ENCODE measurements at places on chromosomes 1 and 21. TPM values are rescaled to one million over a fixed set of nuclear protein-coding genes. Genes with fewer than 3 reads are reported as not detected.
A peak's percentile ranks its signal among the peaks of the same experiment; 100 is the strongest.

GRCh38 chr1:6688757-6689156, 12.9 kb downstream of the DNAJC11 start:
- no peak for DNase-seq

GRCh38 chr1:114609826-114610225, 28.4 kb upstream of the BCAS2 start:
- no peak for DNase-seq

The TNNT2 gene
- total RNA-seq: not detected

GRCh38 chr1:22635436-22635835, 992 bp upstream of the C1QA start:
- no peak for DNase-seq

DNA sequence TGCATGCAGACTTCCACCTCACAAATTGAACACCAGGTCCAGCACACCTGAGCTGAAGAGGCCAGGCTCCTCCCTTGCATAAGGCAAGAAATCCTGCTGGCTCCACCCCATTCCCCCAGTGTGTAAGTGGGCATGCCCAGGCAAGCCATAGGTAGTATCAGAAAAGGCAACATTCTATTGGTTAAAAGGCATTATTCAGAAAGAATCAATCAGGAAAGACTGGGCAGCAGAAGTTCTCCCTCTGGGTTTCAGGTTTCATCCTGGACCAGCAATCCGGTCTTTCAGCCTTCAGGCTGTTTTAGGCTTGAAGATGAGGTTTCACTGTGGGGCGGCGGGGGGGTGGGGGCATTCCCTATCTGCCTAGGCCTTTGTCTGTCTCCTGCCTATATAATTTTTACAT, 42.0 kb upstream of the LHX8 start:
- no peak for DNase-seq

DNA sequence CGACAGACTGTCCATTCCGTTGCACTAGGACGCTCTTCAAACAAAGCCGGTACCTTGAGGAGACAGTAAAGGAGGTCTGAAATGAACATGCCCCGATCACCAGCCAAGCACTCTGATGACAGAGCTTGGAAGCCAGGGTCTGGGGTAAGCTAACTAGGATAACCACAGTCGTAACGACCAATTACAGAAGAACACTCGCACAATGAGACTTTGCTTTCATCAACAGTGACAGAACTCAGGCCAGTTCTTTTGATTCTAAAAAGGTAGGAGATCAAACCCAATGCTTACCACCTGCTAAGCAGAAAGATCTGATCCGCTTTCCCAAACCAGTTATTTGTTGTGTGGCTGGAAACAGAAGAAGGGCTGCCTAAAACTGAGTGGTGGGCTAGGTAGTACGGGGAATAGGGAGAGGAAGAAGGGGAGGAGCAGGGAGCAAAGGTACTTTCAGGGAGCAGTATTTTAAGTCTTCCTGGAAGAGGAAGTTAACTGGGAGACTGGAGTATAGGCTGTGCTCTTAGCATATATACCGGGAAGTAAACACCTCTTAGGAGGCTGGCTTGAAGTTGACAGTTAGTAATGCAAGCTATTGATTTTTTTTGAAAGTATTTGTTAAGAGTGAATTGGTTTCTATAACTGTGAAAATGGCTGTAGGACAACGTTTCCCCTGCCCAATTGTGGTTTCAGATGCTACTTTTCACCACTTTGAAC, 38.4 kb downstream of the UCK2 start:
- DNase-seq: no peak

The EVI5 gene
- total RNA-seq: 35.4 TPM

The WDR64 gene
- total RNA-seq: not detected

DNA sequence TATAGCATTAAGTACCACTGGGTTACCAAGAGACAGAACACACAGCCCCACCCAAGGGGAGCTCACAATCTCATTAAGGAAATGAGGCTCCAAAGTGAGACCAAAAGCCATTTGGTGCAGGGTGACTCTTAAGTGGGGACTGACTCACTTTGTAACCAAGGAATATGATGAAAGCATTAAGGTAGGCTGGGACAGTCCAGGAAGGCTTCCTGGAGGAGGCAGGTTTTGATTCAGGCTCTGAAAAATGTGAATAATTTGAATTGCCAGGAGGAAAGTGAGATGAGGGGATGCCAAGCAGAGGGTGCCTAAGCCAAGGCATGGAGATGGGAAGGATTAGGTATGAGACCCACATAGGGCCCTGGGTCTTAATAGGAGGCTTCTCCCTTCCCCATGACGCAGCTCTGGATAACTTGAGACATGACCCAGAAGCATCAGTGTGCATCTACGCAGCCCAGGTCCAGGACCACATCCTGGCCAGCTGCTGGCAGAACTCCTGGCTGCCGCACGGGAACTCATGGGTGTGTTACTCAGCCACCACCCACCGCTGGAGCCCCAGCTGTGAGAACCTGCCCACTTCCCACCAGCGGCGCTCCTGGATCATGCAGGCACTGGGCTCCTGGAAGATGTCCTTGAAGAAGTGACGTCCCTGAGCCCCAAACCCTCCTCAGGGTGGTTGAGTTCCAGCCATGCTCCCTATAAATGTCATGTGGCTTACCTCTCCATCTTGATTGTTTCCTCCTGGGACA, 5.9 kb upstream of the TTC4 start:
- DNase-seq: no peak

GRCh38 chr1:205122489-205122882, 708 bp upstream of the RBBP5 start:
- DNase-seq: no peak

DNA sequence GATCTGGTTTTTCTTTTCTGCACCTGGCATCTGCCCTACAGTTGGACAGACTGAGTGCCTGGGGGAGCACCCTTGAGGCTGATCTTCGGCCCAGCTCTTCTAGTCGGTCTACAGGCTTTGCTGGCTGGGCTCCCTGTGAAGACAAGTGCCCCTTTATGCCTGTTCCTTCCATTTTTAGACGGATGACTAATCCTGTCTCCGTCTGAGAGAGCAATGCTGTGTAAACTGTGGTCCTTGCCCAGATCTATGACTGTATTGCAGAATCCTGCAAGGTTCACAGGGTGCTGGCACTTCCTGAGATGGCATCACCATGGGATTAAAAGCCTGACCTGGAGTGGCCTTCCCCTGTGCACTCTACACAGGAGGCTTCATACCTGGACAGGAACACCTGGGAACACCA, 47.6 kb upstream of the SAMD13 start:
- DNase-seq: no peak

GRCh38 chr1:234526922-234527321, 47.9 kb upstream of the TARBP1 start:
- DNase-seq: no peak

The RAB4A gene
- 46.0 TPM for total RNA-seq

- DNase-seq: no peak
Measured at GRCh38 chr1:247212627-247213617, 41.1 kb upstream of the ZNF124 start.

The AGT gene
- total RNA-seq: not detected

DNA sequence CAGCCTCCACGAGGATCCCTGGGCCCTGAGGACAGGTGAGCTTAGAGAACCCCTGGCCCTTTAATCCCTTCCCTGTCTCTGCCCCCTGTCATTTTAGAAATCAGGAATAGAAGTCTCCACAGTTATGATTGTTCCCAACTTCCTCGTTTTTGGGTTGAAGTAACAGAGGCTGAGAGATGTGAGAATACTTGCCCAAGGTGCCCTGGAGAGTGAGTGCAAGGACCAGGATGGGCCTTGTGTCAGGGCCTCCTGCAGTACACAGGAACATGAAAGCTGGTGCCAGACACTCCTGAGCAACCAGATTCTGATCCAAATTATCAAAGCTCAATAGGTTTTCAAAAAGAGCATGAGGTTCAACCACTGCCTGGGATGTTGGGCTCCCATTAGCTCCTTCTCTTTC, 10.1 kb downstream of the HLX start:
- DNase-seq: no peak

DNA sequence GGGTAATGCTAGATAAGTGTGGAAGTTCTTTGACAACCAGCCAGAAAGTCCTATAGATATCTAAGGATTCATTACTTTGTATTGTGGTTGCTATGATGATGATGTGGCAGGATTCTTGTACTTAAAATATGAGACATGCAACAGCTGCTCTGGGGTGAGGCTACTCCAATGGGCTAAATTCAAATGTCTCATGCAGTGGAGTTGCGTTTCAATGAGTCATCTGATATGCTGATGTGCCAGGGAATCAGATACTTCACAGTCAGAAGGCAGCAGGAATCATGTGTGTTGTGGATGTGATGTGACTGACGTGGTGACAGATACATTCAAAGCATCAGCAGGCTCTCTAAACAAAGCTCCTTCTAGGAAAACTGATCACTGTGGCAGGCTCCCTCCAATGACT, 66.5 kb downstream of the TSEN15 start:
- DNase-seq: no peak

The CHI3L1 gene
- not detected for total RNA-seq

DNA sequence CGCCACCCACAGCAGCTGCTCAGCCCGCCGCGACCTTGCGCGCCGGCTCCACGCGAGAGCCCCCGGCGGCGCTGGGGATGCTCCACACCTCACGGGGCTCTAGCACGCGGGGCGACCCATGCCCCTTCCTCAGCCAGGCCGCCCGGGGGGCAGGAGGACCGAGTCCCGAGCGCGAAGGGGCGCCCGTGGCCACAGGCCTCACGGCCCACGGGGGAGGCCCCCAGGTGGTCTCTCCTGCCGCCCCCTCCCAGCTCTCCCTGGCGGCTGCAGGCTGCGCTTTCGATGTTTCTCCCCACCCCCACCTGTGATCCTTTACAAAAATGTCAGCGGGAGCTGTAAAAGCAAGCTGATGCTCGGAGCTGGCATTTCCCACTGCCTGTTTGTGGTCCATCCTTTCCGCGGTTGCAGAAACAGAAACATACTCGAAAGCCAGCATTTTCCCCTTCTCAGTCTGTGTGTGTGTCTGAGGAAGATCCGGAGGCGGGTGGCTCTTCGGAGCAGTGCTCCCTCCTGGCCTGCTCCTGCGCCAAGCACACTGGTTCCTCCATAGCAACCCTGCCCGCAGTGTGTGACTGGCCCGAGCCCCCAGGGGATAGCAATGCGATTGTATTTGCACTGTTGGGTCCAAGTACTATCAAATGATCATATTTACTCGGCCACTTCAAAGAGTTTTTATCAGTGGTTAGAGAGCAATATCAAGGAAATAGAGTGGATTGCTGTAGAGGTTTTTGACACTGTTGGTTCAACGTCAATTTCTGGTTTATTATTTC, 2.1 kb downstream of the KIF26B start:
- no peak for DNase-seq

The DNASE2B gene
- not detected for total RNA-seq

DNA sequence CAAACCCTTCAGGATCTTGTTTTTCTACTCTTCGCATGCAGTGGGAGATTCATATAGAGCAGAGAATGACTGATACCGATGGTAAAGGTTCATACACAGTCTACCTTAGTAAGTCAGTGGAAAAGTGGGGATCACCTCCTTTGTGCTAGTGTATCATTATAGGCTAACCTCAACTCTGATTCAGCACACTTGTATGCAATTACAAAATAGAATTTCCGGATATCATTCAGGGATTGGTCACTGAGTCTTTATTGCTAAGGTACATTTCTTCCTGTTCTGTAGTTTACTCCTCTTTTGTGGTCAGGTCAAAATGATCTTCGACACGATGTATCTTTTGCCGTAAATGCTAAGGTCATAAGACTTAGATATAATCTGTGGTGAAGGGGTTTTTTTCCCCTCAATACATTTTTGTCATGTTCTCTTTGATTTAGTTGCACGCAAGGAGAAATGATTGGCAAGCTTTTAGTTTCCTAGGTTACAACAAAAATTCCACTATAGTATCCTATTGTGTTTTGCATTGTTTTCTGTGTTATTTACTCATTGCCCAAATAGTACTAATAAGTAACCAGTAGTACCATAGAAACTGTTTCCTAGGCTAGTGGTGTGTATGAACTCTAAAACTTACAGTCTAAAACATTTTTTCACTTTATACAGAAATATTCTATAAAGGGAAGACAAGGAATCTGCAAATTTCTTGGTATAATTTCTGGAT, 35.7 kb upstream of the PLA2G4A start:
- DNase-seq: no peak

The JUN gene
- total RNA-seq: 95.3 TPM

GRCh38 chr1:221816899-221817298, 75.0 kb upstream of the DUSP10 start:
- DNase-seq: no peak

The FNDC10 gene
- total RNA-seq: 1.4 TPM

The SERPINC1 gene
- total RNA-seq: not detected

- no peak for DNase-seq
Measured at GRCh38 chr1:18592368-18592767, 38.3 kb upstream of the PAX7 start.

The CIART gene
- total RNA-seq: 0.27 TPM

DNA sequence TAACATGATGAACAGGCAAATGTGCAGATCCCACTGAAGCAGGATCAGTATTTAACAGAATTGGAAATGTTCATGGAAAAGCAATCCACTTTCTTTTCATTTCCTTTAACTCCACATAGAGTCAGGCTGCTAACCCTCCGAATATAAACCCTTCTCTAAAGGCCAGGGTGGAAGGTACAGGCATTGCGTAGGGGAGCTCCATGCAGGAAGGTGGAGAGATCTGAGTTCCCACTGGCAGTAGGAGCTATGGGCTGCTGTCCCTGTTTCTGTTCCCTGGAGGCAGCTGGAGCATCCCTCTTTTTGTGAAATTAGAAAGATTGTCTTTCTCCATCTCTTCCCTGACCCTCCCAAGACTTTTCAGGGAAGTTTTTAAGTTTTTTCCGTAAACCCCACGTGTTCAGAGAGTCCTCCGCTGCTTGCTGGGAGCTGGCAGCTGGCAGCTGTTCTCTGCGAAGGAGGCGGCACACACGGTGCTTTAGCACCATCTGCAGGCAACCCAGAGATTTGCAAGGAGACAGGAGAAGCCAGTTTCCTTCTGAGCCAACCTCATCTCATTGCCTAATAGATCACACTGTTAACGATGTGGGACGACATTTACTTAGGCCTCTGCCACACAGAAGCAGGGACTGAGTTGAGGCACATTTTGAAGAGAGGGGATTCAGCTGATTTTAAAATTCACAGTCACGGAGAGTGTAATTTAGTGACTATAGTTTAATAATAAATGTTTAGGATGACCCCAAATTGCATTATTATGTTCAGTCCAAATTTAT, 55.4 kb upstream of the HOOK1 start:
- peak; percentile 77 for DNase-seq

- DNase-seq: no peak
Measured at GRCh38 chr1:19926296-19927129, 3.1 kb upstream of the PLA2G2E start.

- DNase-seq: no peak
Measured at GRCh38 chr1:37100310-37100709, 66.0 kb upstream of the GRIK3 start.

DNA sequence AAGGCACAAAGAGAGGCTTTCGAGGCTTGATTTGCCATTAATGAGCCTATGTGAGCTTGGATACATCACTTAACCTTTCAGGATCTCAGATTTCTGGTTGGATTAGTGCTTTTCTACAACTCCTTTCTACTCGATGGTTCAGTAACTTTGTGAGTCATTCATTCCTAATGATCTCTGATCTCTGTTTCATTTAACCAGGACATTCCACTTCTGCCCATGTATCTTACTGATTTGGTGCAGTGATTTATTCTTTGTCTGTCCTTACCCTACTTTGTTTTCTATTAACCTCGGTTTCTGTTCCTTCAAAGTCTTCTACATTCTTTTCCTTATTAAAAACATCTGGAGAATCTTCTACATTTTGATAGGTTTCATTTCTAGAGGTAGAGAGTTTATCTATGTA, 94.6 kb upstream of the ZBTB18 start:
- no peak for DNase-seq

The OR2G6 gene
- 1.8 TPM for total RNA-seq

The GJA4 gene
- not detected for total RNA-seq

Data from B cell (primary cell).